ENCODE measurements at places on chromosomes 12 and 14. TPM values are rescaled to one million over a fixed set of nuclear protein-coding genes. Genes with fewer than 3 reads are reported as not detected.

The SLCO1B1 gene
- total RNA-seq = 0.26 TPM

The SPX gene
- total RNA-seq = 2.0 TPM

The RAB5B gene
- total RNA-seq = 37.8 TPM

The STXBP6 gene
- 2.2 TPM for total RNA-seq

The RD3L gene
- not detected for total RNA-seq

The MYH6 gene
- total RNA-seq = not detected

The MTRFR gene
- total RNA-seq = 21.0 TPM

The PTPRR gene
- 0.17 TPM for total RNA-seq

The CRIP1 gene
- 1,885 TPM for total RNA-seq

The KRT79 gene
- not detected for total RNA-seq

The SLCO1C1 gene
- total RNA-seq = 0.10 TPM

Measured in A549 treated with CpdA at 1 μM for 4 hours (cell line).